NCI-H2029 (cell line): ENCODE measurements at places on chromosomes 7 and 10.
A peak's percentile ranks its signal among the peaks of the same experiment; 100 is the strongest.

- peak; percentile 31 for DNase-seq
Observed at GRCh38 chr10:128263891-128264688, 137.9 kb upstream of the MKI67 start.

DNA sequence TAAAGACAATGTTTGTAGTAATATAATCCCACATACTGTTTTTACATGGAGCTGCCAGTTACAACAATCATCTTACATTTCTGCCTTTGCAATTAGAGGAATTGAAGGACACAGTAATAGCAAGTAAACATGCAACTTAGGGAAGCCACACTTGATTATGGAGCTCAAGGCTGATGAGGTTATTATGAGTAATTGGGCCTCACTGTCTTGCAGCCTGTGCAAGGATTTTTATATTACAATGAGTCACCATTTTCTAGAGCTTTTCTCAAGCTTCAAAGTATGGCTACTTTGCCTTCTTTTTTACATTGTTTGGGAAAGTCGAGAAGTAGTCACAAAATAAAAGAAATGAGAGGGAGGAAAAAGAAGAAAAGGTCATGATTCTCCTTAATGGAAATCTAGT, 226.4 kb downstream of the KIAA1217 start:
- no peak for DNase-seq

DNA sequence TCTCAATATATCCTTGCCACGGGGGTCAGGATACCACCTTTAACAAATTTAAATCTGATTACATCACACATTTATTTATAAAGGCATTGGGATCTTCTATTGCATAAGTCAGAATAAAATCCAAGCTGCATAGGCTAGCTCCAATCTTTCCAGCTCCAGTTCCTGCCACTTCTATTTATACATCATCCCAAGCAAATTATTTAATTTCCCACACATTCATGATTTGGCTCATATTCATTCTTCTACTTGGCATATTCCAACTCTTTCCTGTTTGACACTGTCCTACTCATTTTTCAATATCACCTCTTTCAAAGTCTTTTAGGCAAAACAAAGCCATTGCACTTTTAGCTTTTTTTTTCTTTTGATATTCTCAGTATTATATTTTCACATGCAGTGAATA, 579.0 kb upstream of the FZD8 start:
- DNase-seq, result no peak

GRCh38 chr7:134722786-134723322, 56.6 kb upstream of the CALD1 start:
- DNase-seq, result no peak

- no peak for DNase-seq
Observed at GRCh38 chr7:23294549-23295400, 4.4 kb upstream of the MALSU1 start.

GRCh38 chr10:30415593-30415992, 18.4 kb upstream of the MAP3K8 start:
- DNase-seq, result no peak

- peak; percentile 86 for DNase-seq
Observed at GRCh38 chr7:43582503-43583423, at the start of gene STK17A. STK17A (plus strand) TSS chr7:43583108; CDS start chr7:43583244, 136 bp downstream.

GRCh38 chr10:13158401-13158800, 3.0 kb upstream of the MCM10 start:
- no peak for DNase-seq

DNA sequence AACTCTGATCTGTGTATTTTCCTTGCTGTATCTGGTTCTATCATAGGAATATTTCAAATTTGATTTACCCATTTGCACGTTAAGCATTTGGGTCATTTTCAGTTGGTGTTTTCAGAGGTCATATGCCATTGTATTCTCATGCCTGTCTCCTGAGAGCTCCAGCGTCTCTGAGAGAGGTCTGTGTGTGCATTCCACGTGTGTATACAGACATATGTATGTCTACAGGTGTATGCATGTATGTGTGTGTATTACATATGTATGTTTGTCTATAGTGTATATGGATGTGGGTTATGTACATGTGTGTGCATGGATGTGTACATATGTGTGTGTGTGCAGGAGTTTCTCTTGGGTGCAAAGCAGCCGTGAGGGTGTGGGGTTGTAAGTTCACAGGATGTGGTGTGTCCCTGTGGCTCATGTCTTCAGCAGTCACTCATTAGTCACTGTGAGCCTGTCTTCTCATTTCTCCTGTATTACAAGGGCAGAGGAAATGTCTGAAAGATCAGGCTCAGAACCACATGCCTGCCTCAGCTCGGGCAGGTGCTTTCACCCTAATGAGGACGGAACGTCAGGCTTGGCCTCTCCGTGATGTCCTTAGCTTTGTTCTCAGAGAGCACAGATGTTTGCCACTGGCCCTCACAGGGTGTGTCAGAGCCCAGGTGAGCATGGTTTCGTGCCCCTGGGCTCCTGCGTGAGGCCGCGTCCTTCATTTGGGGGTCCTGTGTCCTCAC, 101.6 kb downstream of the NKX6-2 start:
- no peak for DNase-seq

DNA sequence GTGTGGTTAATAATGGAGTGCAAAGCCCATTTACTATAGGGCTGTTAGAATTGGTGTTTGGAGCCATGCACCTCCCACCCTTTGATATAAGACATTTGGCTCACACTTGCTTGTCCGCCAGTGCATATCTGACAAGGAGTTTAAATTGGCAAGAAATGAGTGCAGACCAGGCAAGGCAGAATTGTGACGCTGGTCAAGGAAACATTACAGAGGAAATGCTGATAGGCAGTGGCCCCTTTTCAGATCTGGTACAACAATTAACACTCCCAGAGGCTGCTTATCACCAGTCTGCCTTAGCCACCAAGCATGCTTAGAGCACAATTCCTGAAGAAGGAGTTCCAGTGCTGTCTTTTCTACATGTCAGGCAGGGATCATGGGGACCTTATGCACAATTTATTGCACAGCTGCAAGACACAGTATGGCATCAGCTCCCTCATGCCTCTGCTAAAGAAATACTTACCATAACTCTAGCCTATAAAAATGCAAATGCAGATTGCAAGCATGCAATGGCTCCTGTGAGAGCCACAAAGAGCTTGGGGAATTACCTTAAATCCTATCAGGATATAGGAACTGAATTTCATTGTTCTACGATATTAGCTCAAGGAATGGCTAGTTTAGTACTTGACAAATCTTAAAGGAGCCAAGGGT, 35.2 kb downstream of the OR13A1 start:
- DNase-seq, result no peak

DNA sequence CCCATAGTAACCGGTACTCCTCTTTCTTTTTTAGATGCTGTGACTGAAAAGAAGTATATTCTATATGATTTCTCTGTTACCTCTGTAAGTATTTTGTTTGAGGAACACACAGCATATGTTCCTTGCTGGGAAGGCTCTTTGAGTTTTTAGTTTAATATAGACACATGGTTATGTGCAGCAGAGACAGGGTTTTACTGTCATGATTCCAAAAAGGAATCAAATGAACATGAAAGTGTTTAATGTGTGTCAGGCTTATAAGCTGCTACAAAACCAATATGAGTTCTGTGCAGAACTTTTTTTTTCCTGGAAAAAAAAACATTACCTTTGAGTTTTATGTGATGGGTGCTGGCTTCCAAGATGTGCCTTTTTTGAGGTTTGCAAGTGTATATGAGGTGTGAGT, 50.4 kb downstream of the MGAM2 start:
- DNase-seq, result no peak

- DNase-seq, result no peak
Observed at GRCh38 chr7:157268540-157268939, 68.3 kb upstream of the DNAJB6 start.

DNA sequence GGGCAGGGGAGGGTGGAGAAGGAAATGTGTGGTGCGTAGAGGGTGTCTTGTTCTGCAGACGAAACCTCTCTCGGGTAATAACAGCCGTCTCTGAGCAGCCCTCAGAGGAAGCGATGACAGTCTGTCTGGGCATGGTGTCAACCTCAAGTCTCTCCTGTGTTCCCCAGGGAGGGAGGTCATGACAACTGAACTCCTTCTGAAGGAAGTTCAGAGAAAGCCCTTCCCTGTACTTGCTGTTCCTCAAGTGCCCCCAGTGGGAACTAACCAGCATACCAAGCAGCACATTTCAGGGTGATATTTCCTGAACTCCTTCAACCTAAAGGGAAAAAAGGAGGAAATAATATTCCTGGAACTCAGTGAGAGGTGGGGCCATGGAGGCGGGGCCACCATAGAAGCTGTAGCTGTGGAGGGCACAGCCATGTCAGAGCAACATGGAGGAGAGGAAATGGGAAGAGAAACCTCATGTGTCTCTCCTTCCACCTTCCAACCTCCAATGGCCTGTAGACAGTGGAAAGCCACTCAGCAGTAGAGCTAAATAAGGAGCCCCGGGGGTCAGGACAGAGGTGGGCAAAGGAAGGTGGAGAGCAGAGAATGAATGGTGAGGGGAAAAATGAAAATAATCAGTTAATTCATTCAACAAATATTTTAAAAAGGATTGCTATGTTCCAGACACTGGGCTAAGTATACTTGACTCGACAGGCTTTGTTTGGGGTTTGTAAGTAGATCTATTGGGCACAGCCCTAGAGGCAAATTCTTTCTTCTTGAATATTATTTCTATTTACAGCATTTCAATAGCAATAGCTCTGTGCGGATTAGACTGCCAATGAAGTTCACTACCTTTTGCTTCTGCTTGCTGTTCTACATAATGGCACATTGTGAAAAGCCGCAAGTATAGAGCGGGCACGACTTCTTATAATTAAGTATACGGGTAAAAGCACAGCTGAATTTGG, 61.0 kb upstream of the AOAH start:
- DNase-seq, result no peak

DNA sequence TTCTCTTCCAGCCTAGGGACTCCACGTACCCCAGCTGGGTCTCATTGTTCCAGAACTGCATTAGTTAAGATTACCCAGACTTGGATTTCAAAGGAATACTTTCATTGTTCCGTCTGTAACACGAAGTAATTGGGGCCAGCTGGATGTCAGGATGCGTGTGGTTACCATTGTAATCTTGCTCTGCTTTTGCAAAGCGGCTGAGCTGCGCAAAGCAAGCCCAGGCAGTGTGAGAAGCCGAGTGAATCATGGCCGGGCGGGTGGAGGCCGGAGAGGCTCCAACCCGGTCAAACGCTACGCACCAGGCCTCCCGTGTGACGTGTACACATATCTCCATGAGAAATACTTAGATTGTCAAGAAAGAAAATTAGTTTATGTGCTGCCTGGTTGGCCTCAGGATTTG, 21.0 kb downstream of the LRRC17 start:
- no peak for DNase-seq

DNA sequence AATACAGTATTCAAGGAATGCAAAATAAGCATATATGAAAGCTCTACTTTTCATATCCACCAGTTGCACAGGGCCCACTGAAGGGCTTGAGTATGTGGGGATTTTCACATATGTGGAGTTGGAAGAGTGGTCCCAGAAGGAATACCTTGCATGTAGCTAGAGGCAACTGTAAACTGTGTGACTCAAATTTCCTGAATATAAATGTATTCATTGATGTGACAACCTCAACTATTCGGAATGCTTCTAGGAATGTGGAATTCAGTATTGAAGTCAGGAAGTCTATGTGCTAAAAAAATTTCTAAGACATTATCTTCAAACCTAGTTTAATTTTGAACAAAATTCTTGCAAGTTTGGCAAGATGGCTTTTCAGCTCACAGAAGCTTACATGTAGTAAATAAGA, 695.5 kb upstream of the SEMA3D start:
- no peak for DNase-seq

- no peak for DNase-seq
Observed at GRCh38 chr10:9789996-9790395, 1227.7 kb upstream of the CELF2 start.

- peak; percentile 46 for DNase-seq
Observed at GRCh38 chr7:106425017-106425719, 140.4 kb upstream of the NAMPT start.

- no peak for DNase-seq
Observed at GRCh38 chr7:23811540-23811939, 101.5 kb downstream of the STK31 start.

DNA sequence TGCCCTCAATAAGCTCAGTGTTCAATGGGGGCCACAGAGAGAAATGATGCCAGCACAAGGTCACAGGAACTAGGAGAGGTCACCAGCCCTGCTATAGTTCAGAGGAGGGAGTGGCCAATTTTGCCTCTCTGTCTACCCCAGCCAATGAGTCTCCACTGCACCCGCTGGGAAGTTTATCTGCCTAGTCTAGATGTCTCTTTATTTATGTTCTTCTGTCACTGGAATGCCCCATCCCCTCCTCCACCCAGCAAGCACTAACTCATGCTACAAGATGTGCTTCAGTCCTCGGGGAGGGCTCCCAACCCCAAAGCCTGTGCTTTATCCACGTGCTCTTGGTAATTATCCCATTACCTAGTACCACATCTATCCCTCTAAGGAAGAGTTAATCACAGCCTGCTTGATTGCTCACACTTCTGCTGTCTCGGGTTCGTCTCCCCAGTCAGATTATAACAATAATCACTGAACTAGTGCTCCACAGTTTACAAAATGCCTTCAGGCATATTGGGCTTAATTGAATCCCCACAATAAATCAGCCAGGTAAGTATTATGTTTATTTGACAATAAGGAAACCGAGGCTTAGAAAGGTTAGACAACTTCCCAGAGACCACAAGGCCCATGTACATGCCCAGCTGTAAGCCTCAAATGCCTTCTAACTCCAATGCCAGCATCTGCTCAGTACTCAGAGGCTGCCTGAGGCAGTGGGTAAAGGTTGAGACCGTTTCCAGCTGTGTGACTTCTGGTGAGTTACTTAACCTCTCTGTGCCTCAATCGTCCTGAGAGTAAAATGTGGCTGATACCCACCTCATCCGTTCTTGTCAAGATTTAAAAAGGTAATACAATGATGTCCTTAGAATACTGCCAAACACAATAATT, 3.9 kb downstream of the HIP1 start:
- no peak for DNase-seq

DNA sequence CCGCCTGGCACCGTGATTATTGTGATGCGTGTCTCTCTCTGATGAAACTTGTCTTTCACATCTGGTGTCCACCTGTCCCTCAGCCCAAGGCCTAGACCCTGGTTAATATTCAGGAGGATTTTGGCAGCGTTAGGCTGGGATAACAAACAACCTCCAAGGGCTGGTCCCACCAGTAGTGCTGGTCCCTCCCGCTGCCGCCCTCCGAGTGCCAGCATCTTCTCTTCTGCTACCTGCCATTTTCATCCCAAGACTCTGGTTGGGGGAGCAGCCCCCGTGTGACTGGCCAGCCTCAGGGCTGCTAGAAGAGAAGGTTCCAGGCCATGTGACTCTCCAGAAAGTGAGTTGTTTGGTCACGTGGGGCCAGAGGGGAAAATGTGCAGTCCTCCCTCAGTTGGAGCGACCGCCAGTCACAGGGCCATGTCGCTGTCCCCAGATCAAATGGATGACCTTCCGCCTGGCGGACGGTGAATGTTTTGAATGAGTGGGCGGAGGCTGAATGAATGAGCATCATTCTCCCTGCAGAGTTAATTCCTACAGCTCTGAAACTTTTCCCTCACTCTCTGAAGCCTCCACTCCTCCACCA, 479.9 kb upstream of the FOXK1 start:
- no peak for DNase-seq

DNA sequence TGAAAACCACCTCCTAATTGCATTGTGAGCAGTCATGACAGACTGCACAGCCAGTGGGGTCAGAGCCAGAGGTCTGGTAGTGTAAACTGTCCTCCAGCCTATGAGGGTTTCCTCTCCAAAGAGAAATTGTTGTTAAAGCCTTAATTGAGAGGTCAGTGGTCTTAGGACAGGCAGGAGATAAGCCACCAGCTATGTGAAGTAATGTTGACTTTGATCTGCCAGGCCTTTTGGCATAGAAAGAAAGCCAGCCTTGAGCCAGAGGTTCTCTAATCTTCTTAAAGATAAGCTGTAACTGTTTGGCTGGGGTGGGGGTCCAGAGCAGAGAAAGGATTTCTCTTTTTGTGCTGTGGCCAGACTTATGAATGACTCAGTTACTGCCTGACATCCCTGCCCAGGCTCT, 248.4 kb downstream of the WDR11 start:
- DNase-seq, result no peak
